ENCODE measurements at places on chromosomes 3 and 15.

GRCh38 chr15:91407269-91407889 is 307.3 kb downstream of the SV2B start:
- DNase-seq = no peak

DNA sequence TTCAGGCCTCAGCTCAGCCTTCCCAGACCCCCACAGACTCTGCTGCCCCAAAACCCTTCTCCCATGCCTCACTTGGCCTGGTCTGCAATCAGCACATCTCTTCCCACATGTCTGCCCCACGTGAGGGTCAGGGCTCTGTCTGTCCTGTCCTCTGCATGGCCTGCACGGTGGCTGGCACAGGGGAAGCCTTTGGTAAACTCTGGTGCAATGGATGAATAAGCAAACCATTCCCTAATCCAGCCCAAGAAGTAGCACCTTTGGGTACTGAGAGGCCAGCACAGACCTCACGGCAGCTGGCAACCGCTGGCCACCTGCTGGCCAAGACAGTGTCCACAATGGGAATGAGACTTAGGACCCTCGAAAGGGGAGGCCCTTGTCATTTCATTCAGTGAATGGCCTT is 27.7 kb downstream of the ABTB1 start:
- DNase-seq = no peak

DNA sequence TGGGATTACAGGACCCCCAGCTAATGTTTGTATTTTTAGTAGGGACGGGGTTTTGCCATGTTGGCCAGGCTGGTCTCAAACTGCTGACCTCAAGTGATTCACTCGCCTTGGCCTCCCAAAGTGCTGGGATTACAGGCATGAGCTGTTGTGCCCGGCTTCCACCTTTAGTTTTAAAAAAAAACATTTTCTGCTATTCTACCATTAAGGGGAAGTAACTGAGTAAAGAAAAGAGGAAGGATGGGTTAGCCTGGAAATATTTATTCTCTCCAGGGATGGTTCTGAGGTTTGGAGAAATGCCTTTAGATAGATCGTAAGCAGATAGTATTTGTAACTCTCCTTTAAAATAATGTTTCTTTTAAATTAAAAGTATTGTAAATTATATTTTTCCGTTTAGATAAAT is 3.1 kb downstream of the AP4E1 start:
- DNase-seq = no peak

GRCh38 chr3:17052363-17052762 is 167.6 kb downstream of the PLCL2 start:
- DNase-seq = no peak

DNA sequence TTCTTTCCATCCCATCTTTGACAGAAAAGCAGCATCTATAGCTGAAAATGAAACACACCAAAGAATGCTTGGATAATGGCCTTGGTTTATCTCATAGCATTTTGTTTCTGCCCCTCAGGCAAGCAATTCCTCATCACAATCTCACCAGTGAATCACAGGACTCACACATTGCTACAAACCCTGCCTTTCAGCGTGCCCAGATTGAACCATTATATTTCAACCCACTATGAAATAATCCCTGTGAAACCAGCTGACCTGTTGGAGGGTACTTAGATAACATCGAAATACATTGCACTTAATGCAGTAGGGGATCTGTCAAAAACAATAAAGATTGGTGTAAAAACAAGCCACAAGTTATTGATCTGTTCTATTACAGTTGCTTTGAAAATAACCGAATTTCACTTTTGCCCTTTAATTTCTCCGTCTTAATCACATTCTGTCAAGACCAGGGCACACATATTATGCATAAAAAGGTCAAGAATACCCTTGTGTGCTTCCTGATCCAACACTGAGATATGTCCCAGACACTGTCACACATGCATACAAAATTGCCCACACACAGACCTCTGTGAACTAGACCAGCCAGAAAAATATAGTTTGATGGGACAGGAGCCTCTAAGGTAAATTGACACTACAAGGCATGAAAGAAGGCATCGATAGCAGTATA is 839.8 kb downstream of the NTRK3 start:
- no peak for DNase-seq

DNA sequence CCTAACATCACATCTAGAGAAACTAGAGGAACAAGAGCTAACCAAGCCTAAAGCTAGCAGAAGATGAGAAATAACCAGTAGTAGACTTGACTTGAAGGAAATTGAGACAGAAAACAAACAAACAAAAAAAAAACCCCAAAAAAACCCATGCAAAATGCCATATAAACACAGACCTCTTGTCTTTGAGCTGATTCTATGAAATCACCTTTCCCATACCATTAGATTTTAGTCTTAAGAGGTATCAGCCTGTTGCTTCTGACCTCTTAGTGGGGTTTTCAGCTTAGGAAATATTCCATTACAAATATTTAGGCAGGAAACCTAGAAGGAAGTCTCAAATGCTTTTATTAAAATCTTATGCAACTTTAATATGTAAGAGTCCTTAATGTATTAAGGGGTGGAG is 23.9 kb upstream of the ST3GAL6 start:
- no peak for DNase-seq

DNA sequence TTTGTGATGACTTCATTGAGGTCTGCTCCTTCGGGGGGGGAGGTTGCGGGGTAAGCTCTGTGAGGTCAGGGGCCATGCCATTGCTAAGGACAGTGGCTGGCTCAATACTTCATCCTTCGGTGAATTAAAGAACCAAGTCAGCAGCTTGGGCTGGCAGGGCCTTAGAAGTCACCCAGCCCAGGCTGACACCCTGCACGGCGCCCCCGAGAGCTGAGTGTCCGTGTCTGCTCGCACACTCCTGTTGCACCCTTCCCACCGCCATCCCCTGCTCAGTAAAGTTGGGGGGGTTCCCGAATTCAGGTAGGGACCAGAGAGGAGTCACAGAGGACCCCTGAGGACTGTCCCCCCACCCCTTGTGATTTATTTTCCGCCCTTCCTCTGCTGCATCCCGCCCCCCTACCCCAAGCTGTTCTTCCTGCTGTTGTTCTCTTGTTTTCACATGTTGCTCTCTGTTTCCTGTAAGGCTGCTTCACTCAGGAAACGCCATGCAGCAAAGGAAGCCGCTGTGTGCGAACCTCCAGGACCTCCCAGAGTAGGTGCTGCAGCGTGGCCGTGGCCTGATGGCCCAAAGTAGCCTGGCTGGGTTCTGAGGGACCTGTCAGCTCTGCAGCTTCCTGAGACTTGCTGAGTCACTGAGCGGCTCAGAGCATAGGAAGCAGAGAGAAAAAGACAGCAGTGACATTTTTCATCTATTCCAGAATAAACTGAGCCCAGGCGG is 14.4 kb downstream of the EFCC1 start:
- no peak for DNase-seq

DNA sequence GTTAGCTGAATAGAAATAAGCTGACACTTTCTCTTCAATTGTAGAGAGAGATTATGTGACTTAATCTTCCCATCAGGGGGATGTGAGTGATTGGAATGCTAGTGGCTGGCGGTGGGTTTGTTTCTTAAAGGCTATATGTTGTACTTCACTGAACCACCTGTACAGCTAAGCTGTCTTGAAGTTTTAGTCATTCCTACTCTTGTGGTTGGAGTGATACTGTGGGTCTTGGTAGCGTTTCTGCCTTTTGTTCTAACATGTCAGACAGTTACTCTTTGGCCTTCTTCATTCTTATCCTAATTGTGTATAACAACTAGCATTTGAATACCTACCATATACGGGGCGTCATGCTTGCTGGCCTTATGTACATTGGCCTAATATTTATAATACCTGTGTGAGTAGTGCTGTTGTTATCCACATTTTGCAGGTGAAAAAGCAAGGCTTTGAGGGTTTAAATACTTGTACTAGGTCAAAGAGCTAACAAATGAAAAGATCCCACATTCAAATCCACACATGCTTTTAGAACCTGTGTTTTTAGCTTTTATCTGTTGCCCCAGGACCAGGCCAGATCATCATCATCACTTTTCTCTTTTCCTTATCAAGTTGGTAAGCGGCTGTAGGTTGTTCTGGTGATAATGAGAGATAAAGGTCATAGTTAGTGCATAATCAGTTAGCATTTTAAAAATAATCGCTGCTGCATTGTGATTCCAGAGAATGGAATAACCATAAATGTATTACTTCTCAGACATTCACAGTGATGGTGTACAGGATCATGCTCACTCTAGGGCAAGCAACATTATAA is 50.2 kb downstream of the AKAP13 start:
- DNase-seq = no peak

GRCh38 chr3:119596398-119596797 is 1.3 kb upstream of the PLA1A start:
- DNase-seq = no peak

DNA sequence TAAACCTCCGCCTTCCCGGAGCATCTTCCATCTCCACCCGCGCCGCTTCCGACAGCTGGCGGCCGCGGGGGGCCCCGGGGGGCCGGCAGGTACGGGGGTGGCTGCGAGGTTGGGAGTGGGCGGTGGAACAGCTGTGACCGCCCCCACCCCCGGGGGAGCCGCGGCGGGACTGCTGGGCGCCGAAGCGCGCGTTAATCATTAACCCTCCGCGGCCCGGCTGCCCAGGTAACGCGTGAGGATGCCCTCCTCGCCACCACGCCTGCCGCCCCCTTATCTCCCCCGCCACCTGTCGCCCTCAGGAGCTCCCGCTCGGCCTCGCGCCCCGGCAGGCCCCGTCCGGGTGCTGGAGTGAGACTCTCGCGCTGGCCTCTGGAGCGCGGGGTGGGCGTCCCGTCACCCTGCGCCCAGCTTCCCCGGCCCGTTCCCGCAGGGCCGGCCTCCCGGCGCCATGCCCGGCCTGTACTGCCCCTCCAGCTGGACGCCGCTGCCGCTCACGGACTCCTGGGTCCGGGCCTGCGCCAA is 757 bp downstream of the VWA5B2 start:
- DNase-seq = no peak

- DNase-seq = no peak
These were observed 1.9 kb upstream of the ATP2B2 start for GRCh38 chr3:10507331-10507730.

DNA sequence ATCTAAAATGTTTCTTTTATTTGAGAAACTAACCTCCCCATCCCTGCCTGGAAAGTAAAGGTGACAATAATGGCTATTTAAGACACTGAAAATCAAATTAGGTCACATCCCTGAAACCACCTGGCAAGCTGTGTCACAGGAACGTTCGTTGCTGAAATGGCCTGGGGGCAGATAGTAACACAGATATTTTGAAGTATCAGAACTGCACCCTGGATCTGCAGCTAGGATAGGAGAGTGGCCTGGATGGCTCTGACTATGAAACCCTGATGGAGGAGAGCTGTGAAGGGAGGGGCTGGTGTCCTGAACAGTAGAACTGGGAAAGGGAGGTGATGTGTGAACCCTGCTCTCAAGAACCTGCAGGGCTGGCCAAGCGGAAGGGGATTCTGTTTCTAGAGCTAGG is 648.3 kb upstream of the CFAP20DC start:
- DNase-seq = no peak

GRCh38 chr15:90960298-90961091 is 5.8 kb downstream of the RCCD1 start:
- DNase-seq = no peak

DNA sequence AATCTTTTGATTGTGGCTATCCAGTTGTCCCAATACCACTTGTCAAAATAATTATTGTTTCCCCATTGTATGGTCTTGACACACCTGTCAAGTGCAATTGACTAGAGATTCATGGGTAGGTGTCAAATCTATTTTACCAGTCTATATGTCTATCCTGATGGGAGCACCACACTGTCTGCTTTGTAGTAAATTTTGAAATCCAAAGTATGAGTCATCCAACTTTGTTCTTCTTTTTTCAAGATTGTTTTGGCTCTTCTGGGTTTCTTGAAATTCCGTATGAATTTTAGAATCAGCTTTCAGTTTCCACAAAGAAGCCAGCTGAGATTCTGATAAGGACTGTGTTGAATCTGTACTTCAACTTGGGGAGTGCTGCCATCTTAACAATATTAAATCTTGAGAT is 71.9 kb downstream of the CSNK1G1 start:
- no peak for DNase-seq

DNA sequence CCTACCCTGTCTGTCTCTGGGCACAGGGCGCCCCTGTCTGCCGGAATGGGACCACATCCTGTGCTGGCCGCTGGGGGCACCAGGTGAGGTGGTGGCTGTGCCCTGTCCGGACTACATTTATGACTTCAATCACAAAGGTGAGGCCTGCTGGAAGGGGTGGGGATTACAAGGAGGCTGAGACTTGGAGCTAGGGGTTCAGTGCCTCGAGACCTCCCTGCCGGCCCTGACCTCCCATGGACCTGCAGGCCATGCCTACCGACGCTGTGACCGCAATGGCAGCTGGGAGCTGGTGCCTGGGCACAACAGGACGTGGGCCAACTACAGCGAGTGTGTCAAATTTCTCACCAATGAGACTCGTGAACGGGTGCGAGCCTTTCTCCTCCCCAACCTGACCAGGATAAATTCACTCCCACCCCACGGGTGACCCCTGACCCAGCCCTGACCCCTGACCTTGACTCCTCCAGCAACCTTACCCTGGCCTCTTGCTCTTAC is 20.4 kb downstream of the PTH1R start:
- no peak for DNase-seq

DNA sequence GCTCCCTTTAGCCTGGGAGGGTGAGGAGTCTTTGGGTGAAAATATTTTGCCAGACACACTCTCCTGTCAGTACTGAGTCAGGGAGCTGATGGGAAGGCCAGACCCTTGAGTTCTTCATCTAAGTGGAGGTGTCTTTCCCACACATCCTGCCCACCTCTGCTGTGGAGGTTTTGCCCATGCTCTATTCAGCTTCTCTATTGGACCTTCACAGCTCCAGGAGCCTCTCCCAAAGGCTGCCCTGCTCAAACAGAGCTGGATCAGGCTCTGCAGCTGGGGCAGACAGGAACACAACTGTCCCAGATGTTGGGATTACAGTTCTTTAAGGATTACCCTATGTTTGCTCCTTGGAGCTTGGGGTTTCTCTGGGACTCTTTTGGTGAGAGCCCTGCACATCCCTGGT is 77.9 kb downstream of the SPSB4 start:
- DNase-seq = no peak

DNA sequence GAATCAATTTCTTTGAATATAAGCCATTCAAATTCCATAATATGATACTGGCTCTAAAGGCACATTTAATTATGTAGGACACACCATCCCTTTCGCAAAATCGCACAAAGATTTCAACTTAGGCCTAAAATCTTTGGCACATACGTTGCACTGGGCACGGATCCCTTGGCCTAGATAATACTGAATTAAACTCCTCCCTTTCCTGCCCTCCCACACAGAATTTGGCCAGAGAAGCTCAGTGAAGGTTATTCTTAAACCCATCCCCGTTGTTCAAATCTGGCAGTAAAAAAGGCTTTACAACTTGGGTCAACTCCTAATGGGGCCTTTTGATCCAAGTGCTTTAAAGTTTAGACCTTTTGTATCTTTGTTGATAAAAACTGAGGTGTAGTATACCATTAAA is 247.2 kb downstream of the PTPRG start:
- DNase-seq = no peak

DNA sequence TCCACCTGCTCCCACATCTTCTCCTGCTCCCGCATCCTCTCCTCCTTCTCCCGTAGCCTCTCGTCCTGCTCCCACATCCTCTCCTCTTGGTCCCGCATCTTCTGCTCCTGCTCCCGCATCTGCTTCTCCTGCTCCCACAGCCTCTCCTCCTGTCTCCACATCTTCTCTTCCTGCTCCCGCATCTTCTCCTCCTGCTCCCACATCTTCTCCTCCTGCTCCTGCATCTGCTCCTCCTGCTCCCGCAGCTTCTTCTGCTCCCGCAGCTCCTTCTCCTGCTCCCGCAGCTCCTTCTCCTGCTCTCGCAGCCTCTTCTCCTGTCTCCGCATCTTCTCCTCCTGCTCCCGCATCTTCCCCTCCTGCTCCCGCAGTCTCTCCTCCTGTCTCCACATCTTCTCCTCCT is 5.8 kb downstream of the GOLGA6L2 start:
- no peak for DNase-seq
